Bone marrow (tissue), 2 donors: ENCODE measurements at places on chromosomes 13 and 19.

GRCh38 chr13:74819549-74819948 lies 662.4 kb downstream of the TBC1D4 start:
- DNase-seq, result no peak

DNA sequence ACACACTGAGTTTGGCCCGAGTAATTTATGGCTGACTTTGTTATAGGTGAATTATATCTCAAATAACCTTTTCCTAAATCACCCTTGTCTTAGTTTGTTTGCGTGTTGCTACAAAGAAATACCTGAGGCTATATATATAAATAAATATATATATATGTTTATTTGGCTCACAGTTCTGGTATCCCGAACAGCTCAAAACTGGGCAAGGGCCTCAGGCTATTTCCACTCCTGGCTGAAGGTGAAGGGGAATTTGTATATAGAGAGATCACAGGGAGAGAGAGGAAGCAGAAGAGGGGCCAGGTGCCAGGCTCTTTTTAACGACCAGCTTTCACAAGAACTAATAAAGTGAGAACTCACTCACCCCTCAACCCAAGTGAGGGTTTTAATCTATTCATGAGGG lies 159.9 kb upstream of the STARD13 start:
- no peak for DNase-seq

DNA sequence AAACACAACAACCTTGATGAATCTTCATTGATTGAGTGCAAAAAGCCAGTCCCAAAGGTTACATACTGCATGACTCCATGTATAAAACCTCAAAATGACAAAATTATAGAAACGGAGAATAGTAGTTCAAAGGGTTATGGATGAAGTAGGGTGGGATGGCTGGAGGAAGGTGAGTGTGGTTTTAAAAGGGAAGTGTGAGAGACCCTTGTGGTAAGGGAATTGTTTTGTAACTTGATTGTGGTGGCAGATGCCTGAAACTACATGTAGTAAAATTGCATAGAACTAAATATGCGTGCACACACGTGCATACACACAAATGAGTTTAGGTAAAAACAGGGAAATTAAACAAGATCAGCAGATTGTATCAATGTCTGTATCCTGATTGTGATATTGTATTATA lies 340.7 kb downstream of the MTUS2 start:
- DNase-seq, result no peak

DNA sequence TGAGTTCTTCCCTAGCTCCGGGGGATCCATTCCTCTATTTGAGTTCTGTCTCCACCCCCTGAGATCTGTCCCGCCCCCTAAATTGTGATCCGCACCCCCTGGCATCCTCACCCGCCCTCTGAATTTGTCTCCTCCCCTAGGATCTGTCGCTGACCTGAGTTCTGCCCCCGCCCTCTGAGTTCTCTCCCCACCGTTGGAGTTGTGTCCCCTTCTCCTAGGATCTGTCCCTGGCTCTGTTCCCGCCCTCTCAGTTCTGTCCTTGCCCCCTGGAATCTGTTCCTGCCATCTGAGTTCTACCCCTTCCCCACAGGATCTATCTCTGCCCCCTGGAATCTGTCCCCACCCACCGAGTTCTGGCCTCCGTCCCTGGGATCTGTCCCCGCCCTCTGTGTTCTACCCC lies 1.0 kb upstream of the SLC17A7 start:
- DNase-seq, result no peak

GRCh38 chr13:34654647-34655046 lies 287.4 kb upstream of the NBEA start:
- DNase-seq, result no peak

DNA sequence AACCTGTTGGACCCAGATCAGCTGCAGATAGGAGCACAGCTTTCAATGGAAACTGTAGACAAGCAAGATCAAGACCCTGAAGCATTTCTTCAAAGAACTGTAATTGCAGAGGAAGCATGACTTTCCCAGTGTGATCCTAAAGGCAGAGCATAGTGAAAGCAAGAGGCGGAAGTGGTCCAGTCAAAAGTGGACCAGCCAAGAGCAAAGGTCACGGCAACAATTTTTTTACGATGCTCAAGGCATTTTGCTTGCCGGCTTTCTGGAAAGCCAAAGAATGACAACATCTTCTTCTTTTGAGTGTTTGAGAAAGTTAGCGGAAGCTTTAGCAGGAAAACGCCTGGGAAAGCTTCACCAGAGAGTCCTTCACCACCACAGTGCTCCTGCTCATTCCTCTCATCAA lies 111.6 kb downstream of the RNF17 start:
- DNase-seq, result no peak

DNA sequence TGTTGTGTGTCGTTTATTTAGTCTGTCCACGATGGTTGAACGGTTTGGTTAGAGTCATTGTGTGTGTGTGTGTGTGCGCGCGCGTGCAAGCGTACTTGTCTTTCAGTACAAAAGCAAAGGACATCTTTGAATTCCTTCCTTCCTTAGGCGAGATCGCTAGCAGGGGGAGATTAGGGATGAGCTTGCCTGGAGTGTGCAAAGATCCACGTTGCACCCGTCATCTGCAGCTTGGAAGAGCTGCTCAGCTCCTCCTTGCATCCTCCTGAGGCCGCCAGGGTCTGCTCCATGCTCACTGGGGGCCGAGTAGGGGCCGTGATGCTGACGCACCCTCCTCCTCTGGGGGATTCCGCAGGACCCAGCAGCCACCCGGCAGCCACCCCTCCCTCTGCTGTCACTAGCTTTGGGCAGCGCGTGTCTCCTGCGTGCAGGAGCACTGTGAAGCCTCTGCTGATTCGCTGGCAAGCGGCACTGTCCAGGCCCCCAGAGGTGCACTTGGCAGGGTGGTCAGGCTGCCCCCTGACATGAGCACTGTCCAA lies 137.3 kb downstream of the KDM4B start:
- DNase-seq, result no peak

DNA sequence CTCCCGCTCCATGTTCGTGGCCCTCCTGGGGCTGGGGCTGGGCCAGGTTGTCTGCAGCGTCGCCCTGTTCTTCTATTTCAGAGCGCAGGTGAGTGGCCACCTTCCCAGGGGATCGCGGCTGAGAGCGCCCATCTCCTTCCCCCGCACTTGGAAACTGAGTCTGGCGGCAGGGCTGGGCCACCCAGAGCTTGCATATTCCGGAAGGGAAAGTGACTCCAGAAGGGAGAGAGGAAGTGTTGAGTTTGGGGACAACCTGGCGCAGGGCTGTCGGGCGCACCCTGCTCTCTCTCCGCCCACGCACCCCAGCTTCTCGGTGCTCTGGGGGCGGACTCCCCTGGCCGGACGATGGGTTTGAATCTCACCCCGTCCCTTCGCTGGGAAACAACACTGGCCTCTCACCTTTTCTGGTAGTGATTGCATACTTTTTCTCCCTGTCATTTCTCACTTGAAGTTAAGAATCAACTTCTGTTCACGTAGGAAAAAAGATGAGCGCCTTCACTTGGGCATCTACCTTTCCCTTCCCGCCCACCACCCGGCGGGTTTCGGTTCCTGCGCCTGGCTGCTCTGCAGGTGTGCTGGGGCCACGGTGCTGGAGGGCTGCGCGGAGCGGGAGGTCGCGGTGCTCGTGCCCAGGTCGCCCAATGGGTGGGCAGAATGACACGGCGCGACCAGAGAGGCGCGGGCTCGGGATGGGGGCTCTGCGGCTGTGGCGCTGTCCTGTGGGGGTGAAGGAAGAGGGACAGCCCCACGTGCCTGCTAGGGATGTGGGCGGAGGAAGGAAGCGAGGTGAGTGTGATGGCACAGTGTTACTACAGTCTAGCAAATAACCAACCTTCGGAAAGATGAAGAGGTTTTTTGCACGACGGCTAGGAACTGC lies 721 bp downstream of the TNFSF11 start:
- DNase-seq, result no peak

DNA sequence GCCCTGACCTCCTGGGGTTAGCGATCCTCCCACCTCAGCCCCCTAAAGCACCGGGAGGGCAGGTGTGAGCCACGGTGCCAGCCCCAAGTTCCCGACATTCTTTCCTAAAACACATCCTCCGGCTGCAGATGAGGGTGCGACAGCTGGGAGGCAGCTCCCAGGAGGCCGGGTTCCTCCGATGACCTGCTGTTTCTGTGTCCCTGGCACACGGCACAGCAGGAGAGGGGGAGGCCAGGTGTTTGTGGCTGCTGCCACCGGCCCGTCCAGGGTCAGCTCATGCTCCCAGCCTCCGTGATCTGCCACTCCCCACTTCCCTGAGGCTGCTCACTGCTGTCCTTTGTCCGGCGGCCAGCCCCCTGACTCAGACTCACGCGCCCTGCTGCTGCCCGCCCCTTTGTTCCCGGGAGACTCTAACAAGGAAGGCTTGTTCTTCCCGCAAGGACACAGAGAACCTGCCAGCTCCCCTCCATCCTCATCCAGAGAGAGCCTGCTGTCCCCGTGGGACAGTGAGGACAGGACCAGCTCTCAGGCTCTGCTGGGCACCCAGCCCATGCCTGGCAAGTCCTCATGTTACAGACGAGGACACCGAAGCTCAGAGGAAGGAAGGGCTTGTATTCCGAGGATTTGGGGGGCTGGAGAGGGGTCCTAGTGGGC lies 10.6 kb upstream of the MADCAM1 start:
- no peak for DNase-seq

GRCh38 chr19:54660306-54660705 lies 2.5 kb upstream of the LILRB4 start:
- no peak for DNase-seq

GRCh38 chr19:40726279-40726678 lies 9.4 kb downstream of the ITPKC start:
- no peak for DNase-seq

GRCh38 chr13:45628094-45628493 lies 12.6 kb upstream of the ERICH6B start:
- no peak for DNase-seq

DNA sequence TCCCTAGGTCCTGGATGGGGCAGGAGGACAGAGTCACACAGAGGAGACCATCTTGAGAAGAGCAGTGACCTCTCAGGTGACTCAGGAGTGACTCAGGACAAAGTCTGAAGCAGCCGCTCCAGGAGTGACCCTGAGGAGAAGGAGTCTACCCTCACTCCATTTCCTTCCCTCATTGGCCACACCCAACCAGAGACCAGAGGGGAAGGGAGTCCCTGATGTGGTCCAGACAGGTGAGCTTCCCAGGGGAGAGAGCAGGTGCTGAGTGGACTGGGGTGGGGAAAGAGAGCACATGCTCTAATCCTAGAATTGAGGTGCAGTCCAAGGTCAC lies 75.5 kb upstream of the MEDAG start:
- DNase-seq, result no peak

DNA sequence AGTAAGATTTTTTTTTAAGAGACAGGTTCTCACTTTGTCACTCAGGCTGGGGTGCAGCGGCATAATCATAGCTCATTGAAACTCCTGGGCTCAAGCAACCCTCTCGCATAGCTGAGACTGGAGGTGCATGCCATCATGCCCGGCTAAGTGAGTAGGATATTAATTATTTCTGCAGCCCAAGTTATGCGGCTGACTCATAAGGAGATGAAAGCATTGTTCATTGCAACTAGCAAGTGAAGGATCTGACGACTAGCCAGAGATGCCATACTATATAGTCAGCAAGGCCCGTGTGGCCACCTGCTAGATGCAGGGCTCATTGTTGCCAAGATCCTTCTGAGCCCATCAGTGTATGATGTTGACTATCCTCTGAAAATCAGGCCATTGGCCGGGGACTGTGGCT lies 45.2 kb downstream of the ABCC4 start:
- DNase-seq, result no peak

DNA sequence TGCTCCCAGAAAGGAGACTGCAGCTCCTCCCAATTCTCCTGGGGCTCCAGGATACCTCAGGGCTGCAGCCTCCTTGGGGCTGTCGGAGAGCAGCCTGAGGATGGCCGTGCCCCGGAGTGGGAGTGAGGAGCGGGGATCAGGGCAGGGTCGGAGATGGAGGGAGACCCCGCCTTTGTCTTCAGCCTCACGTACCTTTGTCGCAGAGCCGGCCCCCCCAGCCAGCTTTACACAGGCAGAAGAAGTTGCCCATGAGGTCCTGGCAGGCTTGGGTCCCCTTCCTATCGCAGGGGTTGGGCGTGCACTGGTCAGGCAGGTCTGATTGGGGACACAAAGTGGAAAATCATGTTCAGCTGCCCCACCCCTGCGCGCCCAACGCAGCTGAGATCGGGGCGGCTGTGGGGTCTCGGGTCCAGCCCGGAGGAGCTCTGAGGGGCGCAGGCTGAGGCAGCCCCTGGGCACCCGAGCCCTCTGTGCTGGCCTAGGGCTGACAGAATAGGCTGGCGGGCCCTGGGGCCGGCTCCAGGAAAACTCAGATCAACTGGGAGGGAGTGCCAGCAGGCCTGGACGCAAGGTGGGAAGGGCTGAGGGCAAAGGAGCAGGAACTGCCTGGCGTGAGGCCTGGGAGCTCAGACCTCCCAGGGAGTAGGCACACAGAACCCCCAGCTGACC lies 24.2 kb downstream of the GAS6 start:
- no peak for DNase-seq

GRCh38 chr19:30923621-30924020 lies 425.6 kb downstream of the TSHZ3 start:
- DNase-seq, result no peak

GRCh38 chr13:52004511-52005170 lies 6.6 kb downstream of the ATP7B start:
- DNase-seq, result no peak

GRCh38 chr13:111503905-111504695 lies 183.7 kb downstream of the TEX29 start:
- DNase-seq, result no peak

DNA sequence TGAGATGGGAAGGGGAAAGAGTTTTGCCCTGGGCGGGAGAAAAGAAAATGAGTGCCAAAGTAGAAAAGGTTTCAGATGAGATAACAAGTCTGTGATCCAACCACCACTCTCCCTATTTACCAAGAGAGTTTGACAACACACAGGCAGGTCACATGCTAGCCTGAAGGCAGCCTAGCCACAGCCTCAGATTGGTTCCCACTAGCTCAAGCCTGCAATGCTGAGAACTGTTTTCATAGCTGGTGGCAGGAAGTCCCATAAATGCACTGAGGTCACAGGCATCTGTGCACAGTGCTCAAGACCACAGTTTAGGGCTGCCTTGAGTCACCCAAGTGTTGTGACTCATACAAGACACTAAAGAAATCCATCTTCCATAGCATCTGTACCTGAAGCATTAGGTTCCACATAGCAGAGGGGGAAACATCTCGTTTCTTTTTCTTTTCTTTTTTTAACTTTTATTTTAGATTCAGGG lies 18.5 kb upstream of the POP4 start:
- no peak for DNase-seq

- DNase-seq, result no peak
Measured at GRCh38 chr19:33684538-33685232, 62.9 kb downstream of the CHST8 start.

- DNase-seq, result no peak
Measured at GRCh38 chr13:20825477-20825875, 51.7 kb upstream of the EEF1AKMT1 start.
